Jurkat, Clone E6-1 (cell line): ENCODE measurements at places on chromosomes 5 and 9.

DNA sequence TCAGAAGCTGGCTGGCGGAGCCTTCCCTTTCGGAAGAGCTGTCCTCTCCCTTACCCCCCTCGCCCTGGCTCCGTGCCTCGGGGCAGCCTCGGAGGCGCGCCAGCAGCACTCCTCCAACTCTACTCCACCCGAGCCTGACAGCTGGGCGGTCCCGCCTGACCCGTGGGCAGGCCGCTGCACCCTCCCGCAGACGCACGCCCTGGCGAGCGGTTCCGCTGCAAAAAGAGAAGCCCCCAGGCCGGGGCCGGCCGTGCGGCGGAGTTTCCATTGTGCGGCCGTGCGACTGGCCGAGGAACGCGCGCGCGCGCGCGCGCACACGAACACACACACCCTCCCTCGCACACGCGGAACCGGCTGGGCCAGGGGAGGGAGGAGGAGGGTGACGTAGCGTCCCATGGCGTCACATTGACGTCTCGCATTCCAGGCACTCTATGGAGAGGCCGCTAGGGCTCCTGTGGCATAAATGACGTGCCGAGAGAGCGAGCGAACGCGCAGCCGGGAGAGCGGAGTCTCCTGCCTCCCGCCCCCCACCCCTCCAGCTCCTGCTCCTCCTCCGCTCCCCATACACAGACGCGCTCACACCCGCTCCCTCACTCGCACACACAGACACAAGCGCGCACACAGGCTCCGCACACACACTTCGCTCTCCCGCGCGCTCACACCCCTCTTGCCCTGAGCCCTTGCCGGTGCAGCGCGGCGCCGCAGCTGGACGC, at the start of gene NR4A3:
Gene NR4A3 (plus strand): TSS at position 490 of the 713 bp plus-strand sequence. CDS start 6,158 bp downstream, outside the sequence.
- peak; percentile 95 for DNase-seq

DNA sequence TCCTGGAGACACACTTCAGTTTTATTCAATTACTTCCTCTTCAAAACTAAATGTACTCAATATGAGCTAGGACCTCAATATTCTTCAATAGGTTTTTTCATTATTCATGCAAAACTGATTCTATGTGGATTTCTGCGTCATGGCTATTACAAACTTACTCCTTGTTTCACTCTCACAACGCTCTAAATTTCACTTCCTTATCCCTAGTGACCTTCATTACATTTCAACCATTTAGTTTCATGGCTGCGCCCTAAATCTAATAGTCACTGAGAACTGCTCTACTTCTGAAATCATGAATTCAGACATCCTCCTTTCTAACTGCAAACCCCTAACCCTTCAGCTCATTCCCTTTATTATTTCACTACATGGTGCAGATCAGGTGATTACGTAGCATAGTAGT, 93.9 kb downstream of the SLC25A46 start:
- DNase-seq = no peak

DNA sequence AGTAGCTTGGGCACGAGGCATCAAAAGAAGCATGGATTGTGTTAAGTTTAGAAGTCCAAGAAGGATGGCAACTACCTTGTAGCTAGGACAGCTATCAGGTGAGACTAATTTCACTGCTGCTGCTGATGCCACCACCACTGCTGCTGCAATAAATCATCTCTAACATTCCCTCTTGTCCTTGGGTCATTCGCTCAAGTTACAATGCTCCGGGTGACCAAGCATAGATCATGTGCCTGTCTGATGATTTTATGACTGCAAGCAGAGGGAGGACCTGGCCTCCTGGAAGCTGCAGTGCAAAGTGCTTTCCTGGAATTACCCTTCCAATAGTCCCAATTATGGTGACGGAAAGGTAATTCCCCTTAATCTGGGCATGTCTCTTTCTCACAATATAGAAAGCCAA, 334.4 kb downstream of the PRELID2 start:
- DNase-seq = no peak

- DNase-seq = no peak
Measured at GRCh38 chr5:102433473-102433872, 65.3 kb downstream of the SLCO6A1 start.

- no peak for DNase-seq
Measured at GRCh38 chr5:149174847-149175234, 33.5 kb downstream of the ABLIM3 start.

GRCh38 chr5:2374703-2375102, 376.8 kb downstream of the IRX2 start:
- no peak for DNase-seq

DNA sequence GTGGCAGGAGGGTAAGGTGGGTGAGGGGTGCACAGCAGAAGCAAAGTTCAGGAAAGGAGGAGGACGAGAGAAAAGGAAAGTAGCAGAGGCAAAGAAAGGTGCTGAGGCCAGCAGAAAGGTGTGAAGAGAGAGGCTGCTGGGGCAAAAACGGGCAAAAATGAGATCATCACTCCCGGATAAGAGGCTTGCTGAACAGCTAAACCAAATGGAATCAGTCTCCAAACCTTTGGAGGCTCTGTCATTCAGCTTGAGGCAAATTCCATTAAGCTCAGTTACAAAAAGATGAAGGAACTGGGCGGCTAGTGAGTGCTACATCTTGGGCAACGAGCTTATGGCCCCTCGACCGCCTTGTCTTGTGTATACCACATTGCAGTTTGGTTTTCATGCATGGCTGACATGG, 136.4 kb downstream of the FSTL4 start:
- no peak for DNase-seq
